Endothelial cell (in vitro differentiated cells): ENCODE measurements at places on chromosomes 4 and X.

GRCh38 chrX:21412029-21412428 lies 37.8 kb downstream of the CNKSR2 start:
- no peak for DNase-seq

DNA sequence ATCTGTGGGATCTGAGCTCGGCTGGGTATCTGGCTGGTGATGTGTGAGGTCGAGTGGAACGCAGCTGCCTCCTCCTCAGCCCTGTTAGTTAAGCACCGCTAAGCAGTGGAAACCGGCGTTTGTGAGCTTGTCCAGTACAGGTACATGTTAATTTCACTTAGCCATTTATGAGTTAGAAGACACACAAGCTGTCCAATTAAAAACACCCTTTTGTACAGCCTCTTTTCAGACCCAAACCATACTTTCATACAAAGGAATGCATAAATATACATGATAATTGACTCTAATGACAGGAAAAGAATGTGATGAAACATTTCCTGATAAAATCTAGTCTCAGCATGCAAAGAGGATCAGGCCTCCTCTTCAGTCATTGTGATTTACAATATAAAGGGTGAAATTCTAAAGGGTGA lies 163.6 kb upstream of the FAT1 start:
- DNase-seq: no peak

GRCh38 chrX:87327267-87327666 lies 190.3 kb upstream of the KLHL4 start:
- DNase-seq: no peak

- DNase-seq: no peak
Observed at GRCh38 chr4:5760936-5761480, 50.0 kb downstream of the EVC start.

DNA sequence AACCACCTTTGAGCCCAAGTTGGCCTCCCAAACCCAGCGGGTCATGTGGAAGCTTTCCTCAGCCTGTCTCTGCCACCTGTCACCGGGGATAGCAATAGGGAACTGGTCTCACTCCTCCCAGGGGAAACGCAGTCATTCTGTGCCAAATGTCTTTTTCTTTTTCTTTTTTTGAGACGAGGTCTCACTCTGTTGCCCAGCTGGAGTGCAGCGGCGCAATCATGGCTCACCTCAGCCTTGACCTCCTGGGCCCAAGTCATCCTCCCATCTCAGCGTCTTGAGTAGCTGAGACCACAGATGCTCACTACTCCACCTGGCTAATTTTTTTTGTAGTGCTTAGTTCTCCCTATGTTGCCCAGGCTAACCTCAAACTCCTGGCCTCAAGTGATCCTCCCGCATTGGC lies 40.3 kb downstream of the MED28 start:
- DNase-seq: no peak

GRCh38 chr4:77911091-77911490 lies 48.5 kb downstream of the MRPL1 start:
- DNase-seq: no peak

DNA sequence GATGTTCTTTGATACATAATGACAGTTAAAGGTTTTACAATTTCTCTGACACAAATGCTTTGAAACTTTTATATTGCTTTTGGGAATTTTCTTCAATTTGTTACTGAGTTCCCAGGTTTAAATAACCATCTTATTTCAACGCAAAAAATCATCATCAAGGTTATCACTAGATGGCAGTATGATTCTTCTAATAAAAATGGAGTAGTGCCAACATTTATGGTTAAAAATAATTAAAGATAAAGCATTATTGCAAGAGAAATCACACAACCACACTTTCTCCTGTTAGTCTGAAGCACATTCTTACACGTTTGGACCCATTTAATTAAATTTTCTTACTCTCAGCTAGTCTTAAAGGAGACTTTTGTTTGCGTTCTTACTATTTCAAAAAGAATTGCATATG lies 611.3 kb upstream of the CPXCR1 start:
- no peak for DNase-seq

- no peak for DNase-seq
Observed at GRCh38 chr4:3666263-3666662, 99.9 kb upstream of the ADRA2C start.
